SHP77 treated with DMSO at 0.1 percent for 48 hours (cell line): ENCODE measurements at places on chromosomes 1 and 21.

GRCh38 chr1:26690157-26690556, 5.7 kb upstream of the ARID1A start:
- DNase-seq: no peak

- no peak for DNase-seq
Measured at GRCh38 chr21:36866419-36866818, 100.0 kb downstream of the HLCS start.

- peak; percentile 93 for DNase-seq
Measured at GRCh38 chr1:154628121-154628405, 20.1 kb upstream of the ADAR start.

DNA sequence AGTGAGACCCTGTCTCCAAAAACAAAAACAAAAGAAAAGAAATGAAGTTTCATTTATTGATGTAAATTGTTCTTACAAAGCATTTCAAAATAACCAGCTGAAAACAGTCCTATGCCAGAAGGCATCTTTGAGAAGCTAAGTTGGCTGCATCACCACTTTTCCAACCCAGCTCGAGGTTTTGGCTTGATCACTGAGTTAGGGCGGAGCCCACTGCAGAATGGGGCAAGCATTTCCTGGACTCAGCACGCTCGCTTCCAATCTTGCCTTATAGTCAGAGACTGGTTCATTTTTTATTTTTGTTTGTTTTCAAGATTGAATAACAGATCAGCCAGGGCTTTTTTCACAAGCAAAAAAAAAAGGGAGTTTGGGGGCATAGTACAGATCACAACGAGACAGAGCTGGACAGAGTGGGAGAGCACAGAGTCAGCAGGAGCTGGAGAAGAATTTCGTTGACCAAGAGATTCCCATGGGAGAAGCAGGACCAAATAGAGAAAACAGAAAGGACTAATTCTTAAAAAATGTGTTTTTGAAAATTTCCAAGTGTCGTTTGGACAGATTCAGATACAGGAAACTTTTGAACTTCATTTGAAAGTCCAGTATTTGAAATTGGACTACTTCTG, 23.5 kb upstream of the COL6A1 start:
- no peak for DNase-seq

GRCh38 chr1:198244772-198245171, 88.0 kb downstream of the NEK7 start:
- DNase-seq: no peak

DNA sequence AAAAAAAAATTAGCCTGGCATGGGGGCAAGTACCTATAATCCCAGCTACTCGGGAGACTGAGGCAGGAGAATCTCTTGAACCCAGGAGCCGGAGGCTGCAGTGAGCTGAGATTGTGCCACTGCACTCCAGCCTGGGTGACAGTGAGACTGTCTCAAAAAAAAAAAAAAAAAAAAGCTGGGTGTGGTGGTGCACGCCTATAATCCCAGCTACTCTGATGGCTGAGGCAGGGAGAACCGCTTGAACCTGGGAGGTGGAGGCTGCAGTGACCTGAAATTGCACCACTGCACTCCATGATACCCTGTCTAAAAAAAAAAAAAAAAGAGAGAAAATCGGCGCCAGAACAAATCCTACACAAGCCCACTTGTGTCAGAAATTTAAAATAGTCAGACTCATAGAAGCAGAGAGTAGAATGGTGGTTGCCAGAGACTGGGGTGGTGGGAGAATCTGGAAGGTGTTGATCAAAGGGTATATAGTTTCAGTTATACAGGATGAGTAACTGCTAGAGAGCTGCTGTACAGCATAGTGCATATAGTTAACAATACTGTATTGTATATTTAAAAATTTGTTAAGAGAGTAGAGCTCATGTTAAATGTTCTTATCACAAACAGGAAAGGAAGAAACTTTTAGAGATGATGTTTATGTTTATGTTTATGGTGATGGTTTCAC, 9.6 kb downstream of the DIP2A start:
- DNase-seq: no peak
